MCF 10A (cell line): ENCODE measurements at places on chromosomes 12 and 14.

GRCh38 chr14:52131640-52132320 lies 62.9 kb upstream of the NID2 start:
- DNase-seq = peak; percentile 91
- H3K4me1 ChIP-seq = no peaks in the 10 kb centered on the region
- no peaks in the 10 kb centered on the region for H3K27me3 ChIP-seq
- H3K27ac ChIP-seq = no peak overlapping the region
- no peaks in the 10 kb centered on the region for H3K36me3 ChIP-seq

- no peaks in the 10 kb centered on the region for H3K27me3 ChIP-seq
- H3K36me3 ChIP-seq = no peaks in the 10 kb centered on the region
- H3K27ac ChIP-seq = no peak overlapping the region
- no peaks in the 10 kb centered on the region for H3K4me1 ChIP-seq
- H3K4me3 ChIP-seq = no peak overlapping the region
- no peak for DNase-seq
Observed at GRCh38 chr12:91954326-91954725, 191.3 kb downstream of the BTG1 start.

DNA sequence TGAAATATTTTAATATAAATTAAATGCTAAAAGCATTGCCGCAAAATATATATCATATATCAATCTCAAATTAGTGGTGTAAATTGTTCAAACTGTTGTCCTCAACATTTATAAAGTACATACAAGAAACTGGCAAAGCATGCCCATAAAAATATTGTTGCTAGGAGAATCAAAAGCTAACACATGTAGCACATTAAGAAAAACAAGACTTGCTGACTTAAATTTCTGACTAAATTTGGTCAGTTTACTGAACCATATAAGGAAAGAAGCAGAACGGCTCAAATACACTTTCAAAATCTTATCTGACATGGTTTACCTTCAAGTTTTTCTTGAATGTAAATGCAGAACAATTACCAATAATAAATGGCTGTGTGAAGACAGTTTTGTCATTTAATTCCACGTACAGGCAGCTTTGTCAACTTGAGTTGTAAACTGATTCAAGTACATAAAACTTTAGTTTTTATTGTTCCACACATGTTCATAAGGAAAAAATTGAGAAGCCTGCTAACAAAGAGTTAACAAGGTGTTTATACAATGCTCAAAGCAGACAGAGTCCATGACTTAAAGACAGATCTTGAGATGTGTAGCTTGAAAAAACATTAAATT lies 50.4 kb downstream of the PPP1R12A start:
- H3K36me3 ChIP-seq = no peaks in the 10 kb centered on the region
- H3K4me1 ChIP-seq = peaks cover 31% of the 10 kb centered on the region
- no peak overlapping the region for H3K27ac ChIP-seq
- H3K27me3 ChIP-seq = no peaks in the 10 kb centered on the region
- no peak overlapping the region for H3K4me3 ChIP-seq

GRCh38 chr14:103014466-103015228 lies 42.7 kb downstream of the CDC42BPB start:
- no peaks in the 10 kb centered on the region for H3K27me3 ChIP-seq
- H3K4me1 ChIP-seq = peaks cover 49% of the 10 kb centered on the region
- peaks cover 18% of the 10 kb centered on the region for H3K36me3 ChIP-seq
- DNase-seq = peak; percentile 39
- peak overlapping the region; percentile 82 for H3K27ac ChIP-seq

GRCh38 chr12:103382119-103382518 lies 113.6 kb downstream of the C12orf42 start:
- DNase-seq = no peak
- H3K27me3 ChIP-seq = peaks cover 14% of the 10 kb centered on the region
- no peak overlapping the region for H3K27ac ChIP-seq
- no peaks in the 10 kb centered on the region for H3K36me3 ChIP-seq
- H3K4me1 ChIP-seq = no peaks in the 10 kb centered on the region

DNA sequence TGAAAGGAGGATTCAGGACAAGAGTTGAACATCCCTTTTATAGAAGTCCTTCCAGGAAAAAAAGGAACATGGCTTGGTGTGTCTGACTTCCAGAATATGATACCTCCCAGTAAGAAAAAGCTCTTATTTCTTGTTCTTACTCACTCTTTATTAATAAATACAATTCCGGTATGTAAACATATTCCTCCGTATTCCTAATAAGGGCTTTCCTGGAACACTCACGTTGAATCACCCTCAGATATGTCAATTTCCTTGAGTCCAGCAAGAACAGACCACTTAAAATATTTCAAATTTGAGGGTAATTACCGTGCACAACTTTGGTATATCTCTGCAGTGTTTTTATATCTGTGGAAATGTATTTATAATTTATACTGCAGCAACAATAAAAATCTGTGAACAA lies 385.6 kb downstream of the SYT1 start:
- H3K4me3 ChIP-seq = no peak overlapping the region
- peak; percentile 36 for DNase-seq
- peaks cover 9% of the 10 kb centered on the region for H3K4me1 ChIP-seq
- H3K36me3 ChIP-seq = no peaks in the 10 kb centered on the region
- H3K27me3 ChIP-seq = no peaks in the 10 kb centered on the region

GRCh38 chr14:51304941-51305340 lies 64.9 kb downstream of the TMX1 start:
- H3K4me3 ChIP-seq = no peak overlapping the region
- no peaks in the 10 kb centered on the region for H3K36me3 ChIP-seq
- H3K27me3 ChIP-seq = no peaks in the 10 kb centered on the region
- peak overlapping the region; percentile 20 for H3K27ac ChIP-seq
- peak; percentile 56 for DNase-seq

DNA sequence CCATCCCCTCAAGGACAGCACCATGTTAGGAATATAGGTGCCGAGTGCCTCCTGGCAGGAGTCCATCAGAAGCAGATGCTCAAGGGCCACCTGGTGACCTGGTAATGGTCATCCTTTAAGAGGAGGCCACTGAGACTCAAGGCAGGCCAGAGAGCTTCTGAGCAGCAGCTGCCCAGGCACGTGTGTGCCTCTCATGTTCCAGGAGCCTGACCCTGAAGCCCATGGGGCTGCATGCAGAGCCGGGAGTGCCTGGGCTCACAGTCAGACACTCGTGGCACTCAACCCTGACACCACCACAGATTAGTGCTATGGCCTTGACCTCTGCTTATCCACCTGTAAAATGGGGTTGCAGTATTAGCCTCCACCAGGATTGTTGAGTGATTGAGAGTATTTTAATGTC lies 45.6 kb downstream of the C14orf132 start:
- H3K36me3 ChIP-seq = no peaks in the 10 kb centered on the region
- no peak overlapping the region for H3K4me3 ChIP-seq
- no peaks in the 10 kb centered on the region for H3K27me3 ChIP-seq
- no peak for DNase-seq
- H3K4me1 ChIP-seq = peaks cover 38% of the 10 kb centered on the region

GRCh38 chr14:52678591-52678990 lies 16.8 kb downstream of the ERO1A start:
- DNase-seq = peak; percentile 32
- no peaks in the 10 kb centered on the region for H3K4me1 ChIP-seq
- H3K27me3 ChIP-seq = no peaks in the 10 kb centered on the region
- peaks cover 58% of the 10 kb centered on the region for H3K36me3 ChIP-seq
- peak overlapping the region; percentile 2 for H3K27ac ChIP-seq

DNA sequence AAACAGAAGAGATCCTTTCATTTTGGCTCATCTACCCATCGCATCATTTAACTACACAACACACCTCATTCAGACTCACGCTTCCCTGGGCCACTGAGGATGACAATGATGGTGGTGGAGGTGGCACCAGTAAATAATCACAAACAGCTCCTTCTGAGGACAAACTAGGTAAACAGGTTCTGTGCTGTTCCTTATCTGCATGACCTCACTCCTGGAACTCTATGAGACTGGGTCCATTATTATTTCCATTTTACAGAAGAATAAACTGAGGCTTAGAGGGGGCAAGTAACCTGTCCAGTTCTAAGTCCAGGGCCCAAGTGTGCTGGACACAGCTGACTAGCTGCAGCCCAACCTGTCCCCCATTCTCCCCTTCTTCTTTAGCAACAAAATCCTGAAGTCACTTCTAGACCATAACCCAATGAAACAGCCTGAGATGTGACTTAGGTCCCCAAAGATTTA lies 50.4 kb downstream of the ITPK1 start:
- no peak overlapping the region for H3K27ac ChIP-seq
- peaks cover 22% of the 10 kb centered on the region for H3K36me3 ChIP-seq
- DNase-seq = no peak
- H3K4me1 ChIP-seq = peaks cover 12% of the 10 kb centered on the region
- H3K4me3 ChIP-seq = no peak overlapping the region

GRCh38 chr12:111339321-111339938 lies 29.5 kb downstream of the PHETA1 start:
- H3K36me3 ChIP-seq = peaks cover 4% of the 10 kb centered on the region
- no peak overlapping the region for H3K4me3 ChIP-seq
- no peak overlapping the region for H3K27ac ChIP-seq
- no peaks in the 10 kb centered on the region for H3K27me3 ChIP-seq
- no peaks in the 10 kb centered on the region for H3K4me1 ChIP-seq
- no peak for DNase-seq

DNA sequence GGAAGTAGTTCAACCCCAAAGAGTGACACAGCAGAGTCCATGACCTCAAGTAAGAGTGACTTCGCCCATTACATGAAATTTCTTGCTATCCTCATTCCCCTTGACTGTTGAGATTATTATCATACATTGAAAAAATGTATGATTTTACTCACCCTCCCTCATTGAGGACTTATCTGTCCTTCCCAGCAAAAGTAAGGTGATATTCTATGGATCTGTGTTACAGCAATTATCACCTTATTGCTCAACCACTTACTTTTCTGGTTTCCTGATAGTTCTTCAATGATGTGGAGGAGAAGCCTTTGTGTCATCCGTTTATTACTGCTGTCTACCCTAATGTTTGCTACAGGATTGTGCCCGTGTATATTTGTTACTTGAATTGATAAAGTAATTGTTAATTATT lies 306.2 kb downstream of the TRHDE start:
- H3K4me1 ChIP-seq = no peaks in the 10 kb centered on the region
- no peak for DNase-seq
- H3K27me3 ChIP-seq = no peaks in the 10 kb centered on the region
- no peaks in the 10 kb centered on the region for H3K36me3 ChIP-seq
- H3K4me3 ChIP-seq = no peak overlapping the region
- no peak overlapping the region for H3K27ac ChIP-seq

- H3K27me3 ChIP-seq = no peaks in the 10 kb centered on the region
- no peak overlapping the region for H3K27ac ChIP-seq
- DNase-seq = peak; percentile 59
- H3K36me3 ChIP-seq = no peaks in the 10 kb centered on the region
Observed at GRCh38 chr12:67355428-67356379, 86.5 kb downstream of the CAND1 start.

GRCh38 chr14:32413967-32414640 lies 85.0 kb downstream of the AKAP6 start:
- H3K4me3 ChIP-seq = no peak overlapping the region
- no peak overlapping the region for H3K27ac ChIP-seq

DNA sequence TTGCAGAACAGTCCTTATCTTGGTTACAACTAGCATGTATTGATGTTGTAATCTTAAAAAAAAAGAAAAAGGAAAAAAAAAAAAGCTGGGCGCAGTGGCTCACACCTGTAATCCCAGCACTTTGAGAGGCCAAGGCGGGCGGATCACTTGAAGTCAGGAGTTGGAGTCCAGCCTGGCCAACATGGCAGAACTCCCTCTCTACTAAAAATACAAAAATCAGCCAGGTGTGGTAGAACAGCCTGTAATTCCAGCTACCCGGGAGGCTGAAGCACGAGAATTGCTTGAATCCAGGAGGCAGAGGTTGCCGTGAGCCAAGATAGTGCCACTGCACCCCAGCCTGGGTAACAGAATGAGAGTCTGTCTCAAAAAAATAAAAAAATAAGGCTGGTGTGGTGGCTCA lies 25.6 kb upstream of the TEAD4 start:
- no peak overlapping the region for H3K4me3 ChIP-seq
- no peak for DNase-seq
- H3K36me3 ChIP-seq = peaks cover 97% of the 10 kb centered on the region
- H3K27me3 ChIP-seq = no peaks in the 10 kb centered on the region

DNA sequence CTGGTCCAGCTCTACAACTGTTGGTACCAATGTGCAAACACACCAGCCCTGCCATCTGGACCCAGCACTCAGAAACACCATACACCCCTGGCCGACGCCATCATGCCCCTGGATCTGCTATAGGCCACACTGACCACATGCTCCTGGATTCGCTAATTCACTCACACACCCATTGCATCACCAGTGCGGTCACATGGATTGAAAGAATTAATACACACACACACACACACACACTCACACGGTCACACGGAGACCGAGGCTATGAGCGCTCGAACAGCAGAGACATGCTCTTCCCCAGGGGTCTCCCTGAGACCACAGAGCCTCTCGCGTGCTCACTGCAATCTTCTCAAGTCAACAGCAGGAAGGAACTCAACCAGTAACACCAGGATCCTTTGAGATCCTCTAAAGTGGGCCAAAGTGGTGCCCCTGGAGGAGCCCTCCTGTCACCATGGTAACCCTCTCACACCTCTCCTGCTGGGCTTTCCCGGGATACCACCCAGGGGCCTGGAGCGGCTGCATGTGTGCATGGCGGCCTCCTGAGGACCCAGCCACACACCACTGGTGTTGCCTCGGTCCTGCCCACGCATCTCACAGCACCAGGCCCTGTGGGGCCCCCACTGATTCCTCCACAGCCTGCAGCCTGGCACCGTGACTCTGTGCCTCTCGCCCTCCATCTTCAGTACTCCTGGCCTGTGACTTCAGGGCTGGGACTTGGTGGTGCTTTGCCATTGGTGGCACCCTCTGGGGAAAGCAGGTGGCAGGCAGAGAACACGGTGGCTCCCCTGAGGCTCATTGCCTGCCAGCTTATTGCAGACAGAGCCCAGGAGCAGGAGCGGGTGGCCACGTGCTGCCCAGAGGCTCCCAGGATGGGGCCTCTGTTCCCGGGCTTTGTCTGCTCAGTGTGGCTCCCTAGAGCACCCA lies 15.1 kb downstream of the LRTM2 start:
- no peaks in the 10 kb centered on the region for H3K4me1 ChIP-seq
- no peak overlapping the region for H3K4me3 ChIP-seq

- peaks cover 11% of the 10 kb centered on the region for H3K27me3 ChIP-seq
- H3K36me3 ChIP-seq = no peaks in the 10 kb centered on the region
- H3K4me3 ChIP-seq = no peak overlapping the region
- H3K4me1 ChIP-seq = no peaks in the 10 kb centered on the region
- no peak for DNase-seq
Observed at GRCh38 chr14:78029601-78030372, 140.4 kb upstream of the NRXN3 start.

GRCh38 chr12:79566452-79567174 lies 124.2 kb downstream of the PAWR start:
- peak overlapping the region; percentile 50 for H3K27ac ChIP-seq

- H3K27me3 ChIP-seq = no peaks in the 10 kb centered on the region
- peaks cover 46% of the 10 kb centered on the region for H3K4me1 ChIP-seq
- peaks cover 30% of the 10 kb centered on the region for H3K36me3 ChIP-seq
- H3K27ac ChIP-seq = no peak overlapping the region
- H3K4me3 ChIP-seq = peak overlapping the region; percentile 95
- no peak for DNase-seq
Observed at GRCh38 chr14:76154539-76155126, 2.9 kb downstream of the GPATCH2L start.

- H3K4me3 ChIP-seq = no peak overlapping the region
- no peak for DNase-seq
- no peaks in the 10 kb centered on the region for H3K27me3 ChIP-seq
- H3K4me1 ChIP-seq = no peaks in the 10 kb centered on the region
- peaks cover 4% of the 10 kb centered on the region for H3K36me3 ChIP-seq
Observed at GRCh38 chr14:99168330-99168729, 103.7 kb downstream of the BCL11B start.

- no peak overlapping the region for H3K27ac ChIP-seq
- H3K4me1 ChIP-seq = no peaks in the 10 kb centered on the region
- H3K4me3 ChIP-seq = no peak overlapping the region
- no peak for DNase-seq
- no peaks in the 10 kb centered on the region for H3K27me3 ChIP-seq
- no peaks in the 10 kb centered on the region for H3K36me3 ChIP-seq
Observed at GRCh38 chr12:89994911-89995310, 286.3 kb upstream of the ATP2B1 start.
